Cortex of kidney (tissue), 1 donor: ENCODE measurements at places on chromosomes 5 and 9.

DNA sequence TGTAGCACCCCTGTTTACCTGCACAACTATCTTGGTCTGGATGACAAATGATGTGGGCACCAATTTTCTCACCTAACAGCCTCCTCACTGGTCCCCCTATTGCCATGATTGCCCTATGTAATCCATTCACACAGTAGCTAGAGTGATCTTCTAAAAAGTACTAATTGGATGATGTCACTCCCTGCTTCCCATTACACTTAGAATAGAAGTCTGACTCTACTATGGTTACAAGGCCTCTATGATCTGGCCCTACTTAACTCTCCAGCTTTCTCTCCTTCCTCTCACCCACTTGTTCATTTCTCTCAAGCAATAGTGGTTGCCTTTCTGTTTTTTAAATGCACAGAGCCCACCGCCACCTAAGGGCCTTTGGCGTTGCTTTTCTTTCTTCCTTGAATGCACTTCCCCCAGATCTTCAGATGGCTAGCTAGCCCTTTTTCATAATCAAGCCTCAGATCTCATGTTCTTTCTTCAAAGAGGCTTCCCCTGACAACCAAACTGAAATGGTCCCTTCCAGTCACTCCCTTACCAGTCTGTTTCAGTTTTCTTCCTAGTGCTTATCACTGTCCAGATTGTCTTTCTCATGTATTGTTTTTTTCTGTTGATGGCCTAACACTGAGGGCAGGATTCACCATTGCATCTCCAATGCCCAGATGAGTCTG is 8.7 kb downstream of the IGIP start:
- no peak for DNase-seq

GRCh38 chr5:154334406-154335064 is 111.3 kb upstream of the SAP30L start:
- DNase-seq: no peak

- DNase-seq: no peak
These were observed 40.1 kb downstream of the SECISBP2 start for GRCh38 chr9:89358376-89358916.

DNA sequence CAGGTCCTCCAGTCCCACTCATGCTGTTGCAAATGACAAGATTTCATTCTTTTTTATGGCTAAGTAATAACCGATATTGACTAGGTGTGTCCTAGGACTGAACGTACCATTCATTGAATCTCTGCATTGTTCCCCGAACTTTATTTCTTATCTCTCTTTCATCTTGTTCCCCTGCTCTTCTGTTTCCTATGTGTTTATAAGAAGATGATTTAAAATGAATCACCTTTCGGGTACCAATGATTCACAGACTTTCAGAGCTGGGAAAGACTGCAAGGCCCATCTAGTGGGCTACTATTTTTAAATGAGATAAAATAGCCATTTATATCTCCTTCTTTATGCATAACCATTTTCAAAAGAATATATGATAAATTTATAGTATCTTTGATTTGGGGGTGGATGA is 133.0 kb downstream of the CDH18 start:
- DNase-seq: no peak

DNA sequence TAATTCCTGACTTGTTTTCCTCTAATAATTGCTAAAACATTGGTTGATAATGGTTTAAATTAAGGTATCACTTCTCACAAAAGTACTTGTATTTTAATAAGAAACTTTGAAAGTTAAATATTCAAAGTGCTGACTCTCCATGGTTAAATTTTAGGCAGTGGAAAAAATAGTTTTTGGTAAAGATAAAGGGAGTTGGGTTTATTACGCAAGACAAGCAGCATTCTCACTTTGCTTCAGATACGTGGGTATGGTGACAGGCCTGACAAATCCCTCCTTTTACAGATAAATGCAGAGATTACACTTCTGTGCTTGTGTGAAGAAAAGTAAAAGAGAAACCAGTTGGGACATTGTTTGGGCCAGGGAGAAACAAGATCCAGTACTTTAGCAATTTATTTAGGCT is 14.5 kb upstream of the FAM170A start:
- DNase-seq: no peak

- no peak for DNase-seq
These were observed 61.5 kb upstream of the TEX48 start for GRCh38 chr9:114743446-114743845.

DNA sequence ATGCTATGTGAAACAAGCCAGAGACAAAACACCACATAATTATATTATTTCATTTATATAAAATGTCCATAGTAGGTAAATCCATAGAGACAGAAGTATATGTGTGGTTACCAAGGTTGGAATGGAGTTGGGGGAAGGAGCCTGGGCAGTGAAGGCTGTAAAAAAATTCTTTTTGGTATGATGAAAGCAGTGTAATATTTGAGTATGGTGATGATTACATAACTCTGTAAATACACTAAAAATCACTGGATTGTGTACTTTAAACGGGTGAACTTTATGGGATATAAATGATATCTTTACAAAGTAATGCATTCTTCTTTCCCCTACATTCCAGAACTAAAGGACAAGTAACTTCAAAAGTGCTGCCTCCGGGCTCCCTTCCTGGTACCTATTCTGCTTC is 155.8 kb downstream of the SH3GL2 start:
- DNase-seq: no peak

- DNase-seq: no peak
These were observed 42.7 kb downstream of the NKD2 start for GRCh38 chr5:1051366-1051720.

- no peak for DNase-seq
These were observed 51.9 kb upstream of the RAI14 start for GRCh38 chr5:34604119-34604675.

- no peak for DNase-seq
These were observed 4.2 kb downstream of the SCGB3A2 start for GRCh38 chr5:147882586-147883313.

DNA sequence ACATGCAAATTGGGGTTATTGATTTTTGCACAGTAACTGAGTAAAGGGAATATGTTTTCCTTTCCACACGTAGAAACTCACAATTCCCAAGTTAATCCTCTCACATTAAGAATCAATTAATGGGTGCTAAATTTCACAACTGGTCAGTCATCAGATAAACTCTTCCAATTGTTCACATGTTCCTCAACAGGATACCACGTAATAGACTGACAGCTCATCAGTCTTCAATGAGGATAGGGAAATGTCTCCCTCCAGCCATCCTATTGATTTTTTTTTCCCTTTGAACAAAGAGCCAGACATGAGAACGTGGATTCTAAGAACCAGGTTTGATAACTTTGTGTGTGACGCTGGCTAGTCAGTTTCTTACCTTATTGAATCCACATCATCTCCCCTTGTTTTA is 768 bp upstream of the CER1 start:
- DNase-seq: no peak

DNA sequence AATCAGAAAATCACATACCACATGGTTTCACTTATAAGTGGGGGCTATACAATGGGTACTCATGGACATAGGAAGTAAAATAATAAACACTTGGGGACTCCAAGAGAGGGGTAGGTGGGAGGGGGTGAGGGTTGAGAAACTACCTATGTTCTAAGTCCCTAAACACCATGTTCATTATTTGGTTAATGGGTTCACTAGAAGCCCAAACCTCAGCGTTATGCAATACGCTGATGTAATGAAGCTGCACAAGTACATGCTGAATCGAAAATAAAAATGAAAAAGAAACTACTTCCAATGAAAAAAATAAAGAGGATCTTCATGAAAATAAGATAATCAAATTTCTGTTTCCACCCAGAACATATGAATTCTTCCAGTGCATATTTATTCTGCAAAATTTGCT is 208.5 kb downstream of the TMEM161B start:
- no peak for DNase-seq

DNA sequence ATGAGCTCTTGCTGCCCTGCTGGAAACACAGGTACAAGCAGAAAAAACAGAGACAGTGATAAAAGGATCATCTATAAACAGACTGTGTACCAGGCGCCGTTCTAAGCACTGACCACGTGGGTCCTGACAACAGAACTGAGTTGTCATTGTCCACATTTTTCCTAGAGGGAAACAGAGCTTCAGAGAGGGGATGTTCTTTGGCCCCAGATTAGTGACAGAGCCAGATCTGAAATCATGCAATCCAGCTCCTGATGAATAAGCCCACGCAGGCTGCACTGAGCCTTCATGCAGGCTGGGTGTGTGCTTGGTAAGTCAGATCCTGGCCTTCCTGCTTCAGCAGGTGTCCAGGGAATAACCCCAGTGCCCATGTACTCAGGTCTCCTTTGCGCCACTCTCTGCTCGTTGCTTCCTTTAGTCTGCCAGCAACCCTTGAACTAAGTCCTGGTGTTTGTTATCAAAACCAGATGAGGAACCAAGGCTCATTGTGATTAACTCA is 22.8 kb upstream of the TCF7 start:
- no peak for DNase-seq

DNA sequence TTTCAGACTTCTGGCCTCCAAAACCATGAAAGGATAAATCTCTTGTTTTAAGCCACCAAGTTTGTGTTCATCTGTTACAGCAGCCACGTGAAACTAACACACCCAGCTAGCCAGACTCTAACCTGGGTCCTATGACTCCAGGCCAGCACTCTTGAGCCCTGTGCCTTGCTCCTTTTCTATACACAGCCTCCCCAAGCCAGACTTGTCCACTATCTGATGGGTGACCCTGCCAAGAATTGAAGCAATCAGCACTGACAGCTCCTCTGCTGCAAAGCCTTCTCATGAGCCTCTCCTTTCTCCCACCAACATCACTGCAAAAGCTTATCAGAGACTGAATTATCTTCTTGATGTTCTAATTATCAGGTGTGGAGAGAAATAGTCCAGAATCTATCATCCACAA is 41.4 kb downstream of the SIL1 start:
- no peak for DNase-seq

DNA sequence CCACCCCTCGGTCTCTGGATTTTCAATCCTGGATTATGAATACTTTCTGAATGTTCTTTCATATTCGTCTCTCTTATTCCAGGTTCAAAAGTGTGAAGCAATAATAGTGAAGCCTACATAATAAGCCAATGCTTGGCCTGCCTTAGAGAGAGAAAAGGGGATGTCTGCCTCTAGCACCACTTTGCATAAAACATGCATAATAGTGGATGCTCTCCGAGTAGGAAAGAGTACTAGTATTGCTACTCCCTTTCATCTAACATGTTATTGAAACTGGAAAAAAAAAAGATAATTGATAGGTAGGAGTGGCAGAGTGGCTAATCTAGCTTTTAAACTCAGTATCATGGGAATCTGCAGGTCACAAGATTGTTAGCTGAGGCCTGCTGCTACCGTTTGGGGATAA is 158.1 kb downstream of the SPATA31D1 start:
- DNase-seq: no peak

GRCh38 chr5:168324859-168325630 is 33.6 kb downstream of the WWC1 start:
- DNase-seq: no peak

DNA sequence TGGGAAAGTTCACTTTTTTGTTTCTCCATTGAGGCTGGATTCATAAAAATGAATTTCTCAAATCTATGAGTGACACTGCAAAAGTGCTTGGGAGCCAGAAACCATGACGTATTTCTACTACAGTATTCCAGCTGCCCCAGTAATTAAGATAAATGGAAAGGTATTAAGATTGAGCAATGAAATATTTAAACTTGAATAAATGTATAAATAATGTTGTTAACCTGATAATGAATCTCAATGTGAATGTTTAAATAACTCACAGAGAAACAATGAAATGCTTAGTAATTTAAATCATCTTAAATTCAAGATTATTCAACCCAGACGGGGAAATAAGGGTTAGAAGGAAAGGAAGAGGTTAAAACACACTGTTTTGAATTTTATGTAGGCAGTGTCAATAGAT is 11.2 kb upstream of the SRP19 start:
- no peak for DNase-seq

DNA sequence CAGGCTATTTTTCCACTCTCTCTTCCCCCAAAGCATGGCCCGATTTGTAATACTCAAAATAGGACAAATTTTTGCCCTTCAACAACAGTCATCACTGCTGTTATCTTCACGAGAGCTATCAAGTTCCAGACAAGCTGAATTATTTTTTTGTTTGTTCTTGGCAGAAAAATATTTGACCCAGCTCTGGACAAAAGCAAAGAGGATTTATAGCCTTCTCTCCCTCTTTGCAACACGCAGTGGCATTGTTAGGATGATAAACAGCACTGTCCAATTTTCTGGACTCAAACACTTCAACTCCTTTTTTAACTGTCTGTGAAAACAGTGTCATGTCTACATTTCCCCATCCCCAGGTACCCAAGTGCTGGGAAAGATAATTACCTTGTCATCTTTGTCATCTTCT is 160.3 kb downstream of the SLF1 start:
- DNase-seq: no peak

- no peak for DNase-seq
These were observed 63.8 kb downstream of the SNCAIP start for GRCh38 chr5:122375801-122376200.

- no peak for DNase-seq
These were observed 52.8 kb downstream of the TTC1 start for GRCh38 chr5:160061770-160062169.

DNA sequence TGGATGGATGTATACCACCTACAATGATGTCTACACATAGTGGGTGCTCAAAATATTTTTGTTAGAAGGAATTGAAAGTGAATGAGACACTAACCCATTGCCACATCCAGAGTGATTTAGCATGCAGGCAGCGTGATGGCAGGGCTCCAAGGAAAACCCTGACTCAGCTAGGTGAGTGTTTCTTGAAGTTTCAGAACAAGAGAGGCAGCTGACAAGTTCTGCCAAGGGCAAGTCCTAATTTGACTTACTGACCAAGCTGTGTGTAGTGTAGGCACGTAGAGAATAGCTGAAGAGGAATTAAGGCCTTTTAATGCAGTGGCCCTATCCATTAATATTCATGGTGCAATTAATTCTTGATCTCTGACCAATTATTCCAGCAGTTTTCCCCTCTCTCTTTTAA is 107.8 kb upstream of the ATP10B start:
- no peak for DNase-seq

GRCh38 chr9:123359546-123359945 is 3.5 kb downstream of the CRB2 start:
- DNase-seq: no peak

DNA sequence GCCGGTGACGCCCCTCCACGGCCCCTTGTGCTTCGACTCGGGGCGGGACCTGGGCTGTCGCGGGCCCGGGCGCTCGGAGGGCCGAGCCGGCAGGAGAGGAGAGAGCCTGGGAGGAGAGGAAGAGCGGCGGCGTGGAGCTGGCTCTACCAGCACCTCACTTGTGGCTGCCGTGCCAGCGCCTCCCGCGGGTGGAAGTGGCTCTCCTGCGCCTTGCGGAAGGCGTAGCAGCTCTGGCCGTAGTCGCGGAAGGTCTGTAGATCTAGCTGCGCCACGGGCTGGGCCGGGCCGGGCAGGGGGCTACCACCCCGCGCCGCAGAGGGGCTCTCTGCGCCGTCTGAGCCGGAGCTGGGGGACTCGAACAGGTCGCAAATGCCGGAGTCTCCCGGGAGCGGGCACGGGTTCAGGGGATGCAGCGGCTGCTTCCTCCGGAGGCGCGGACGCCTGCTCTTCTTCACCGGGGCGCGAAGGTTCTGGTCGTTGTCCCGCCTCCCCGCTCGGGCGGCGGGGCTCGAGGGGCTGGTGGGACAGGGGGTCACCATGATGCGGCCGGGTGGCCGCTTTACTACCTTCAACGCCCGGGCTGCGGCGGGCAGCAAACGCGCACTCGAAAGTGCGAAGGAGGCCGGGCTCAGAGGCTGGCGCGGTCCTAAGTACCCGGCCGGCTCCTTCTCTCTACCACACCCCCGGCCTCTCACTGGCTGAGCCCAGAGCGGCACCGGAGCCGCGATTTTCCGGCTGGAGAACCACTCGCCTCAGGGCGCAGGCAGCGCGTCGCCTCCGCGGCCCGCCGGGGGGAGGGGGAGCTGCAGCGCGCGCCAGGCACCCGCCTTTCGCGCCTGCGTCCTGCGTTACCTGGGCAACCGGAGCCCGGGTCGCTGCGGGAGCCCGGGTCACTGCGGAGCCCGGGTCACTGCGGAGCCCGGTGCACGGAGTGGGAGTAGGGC is at the start of gene CCNO:
Gene CCNO, minus strand, starts transcription at position 624 of the 944 bp plus-strand sequence. Its CDS starts 85 bp downstream, at position 539.
- no peak for DNase-seq
